Activated CD4-positive, CD25-positive, alpha-beta regulatory T cell (primary cell): ENCODE measurements at places on chromosomes 1 and 21.

DNA sequence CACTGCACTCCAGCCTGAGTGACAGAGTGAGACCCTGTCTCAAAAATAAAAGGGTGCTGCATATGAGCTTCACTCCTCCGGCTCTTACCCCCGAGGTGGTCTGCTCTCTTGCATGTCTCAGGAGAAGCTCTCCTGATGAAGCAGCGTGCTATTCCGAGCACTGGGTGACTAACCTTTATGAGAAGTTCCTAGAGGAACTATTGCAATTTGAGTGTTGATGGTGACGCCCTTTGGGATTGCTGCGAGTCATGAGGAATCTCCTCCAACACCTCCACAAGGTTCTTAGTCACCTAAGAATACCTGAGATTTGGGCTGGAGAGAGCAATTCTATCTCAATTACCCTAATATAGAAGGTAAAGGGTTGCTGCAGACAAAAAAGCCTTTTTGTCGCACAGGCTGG, 40.8 kb upstream of the TINAGL1 start:
- no peak for DNase-seq

DNA sequence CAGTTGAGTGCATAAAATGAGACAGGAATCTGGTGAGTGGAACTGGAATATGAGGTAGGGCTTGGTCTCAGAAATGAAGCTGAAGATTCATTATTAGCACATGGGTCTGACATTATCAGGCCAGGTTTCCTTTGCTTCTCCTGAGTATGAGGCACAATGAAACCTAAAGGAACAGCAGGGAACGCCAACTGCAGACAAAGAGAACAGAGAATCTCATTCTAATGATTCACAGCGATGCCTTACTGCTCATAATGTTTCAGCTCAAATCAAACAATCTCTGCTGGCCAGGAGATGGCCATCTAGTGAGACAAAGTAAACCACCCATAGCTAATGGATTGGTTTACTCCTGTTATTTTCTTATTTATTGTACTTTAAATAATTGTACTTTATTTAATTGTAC, 133.5 kb downstream of the C1orf21 start:
- no peak for DNase-seq

- DNase-seq = no peak
Observed at GRCh38 chr1:110091381-110091780, 20.9 kb upstream of the UBL4B start.

GRCh38 chr1:36217670-36218069, 6.6 kb upstream of the THRAP3 start:
- no peak for DNase-seq

GRCh38 chr1:243471754-243472745, 216.2 kb downstream of the SDCCAG8 start:
- DNase-seq = no peak

GRCh38 chr1:160981584-160982411, 27.2 kb upstream of the ITLN2 start:
- DNase-seq = no peak
